ENCODE measurements at places on chromosomes 13 and 19. TPM values are rescaled to one million over a fixed set of nuclear protein-coding genes. Genes with fewer than 3 reads are reported as not detected.

- peaks cover 15% of the 10 kb centered on the region for H3K27me3 ChIP-seq
- no peak overlapping the region for H3K27ac ChIP-seq
- H3K4me3 ChIP-seq = no peak overlapping the region
- peaks cover 4% of the 10 kb centered on the region for H3K4me1 ChIP-seq
- DNase-seq = no peak
These were observed 44.9 kb upstream of the C13orf42 start for GRCh38 chr13:51155776-51156515.

The FAM98C gene
- 37.7 TPM for total RNA-seq

The KLK14 gene
- 0.91 TPM for total RNA-seq

The CLEC17A gene
- not detected for total RNA-seq

The GPC6 gene
- total RNA-seq = not detected

Measured in activated naive CD8-positive, alpha-beta T cell treated with anti-CD3 and anti-CD28 coated beads, Interleukin-2, amount 10 ng/mL, durations not matched to agents 7 days and 5 days (primary cell).